ENCODE measurements at places on chromosomes 1 and 21.

DNA sequence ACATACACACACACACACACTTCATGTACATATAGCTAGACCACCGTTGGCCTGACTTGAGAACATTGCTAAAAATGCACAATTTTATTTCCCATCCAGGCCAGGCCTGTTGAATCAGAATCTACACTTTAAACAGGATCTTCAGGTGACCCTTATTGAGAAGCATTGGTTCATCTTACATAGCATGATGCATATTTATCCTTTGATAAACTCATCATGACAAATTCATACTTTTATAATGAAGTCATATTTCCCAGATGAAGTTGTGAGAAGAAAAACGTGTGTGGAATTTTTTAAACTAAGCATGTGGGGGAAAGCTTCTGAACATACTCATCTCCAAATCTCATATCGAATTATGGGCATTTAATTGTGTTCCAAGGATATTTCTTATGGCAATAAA lies 877.7 kb downstream of the MRPL39 start:
- DNase-seq: no peak

- DNase-seq: no peak
Observed at GRCh38 chr21:24852610-24853195, 754.6 kb downstream of the MRPL39 start.

- no peak for DNase-seq
Observed at GRCh38 chr1:234771642-234772344, 161.8 kb upstream of the IRF2BP2 start.

DNA sequence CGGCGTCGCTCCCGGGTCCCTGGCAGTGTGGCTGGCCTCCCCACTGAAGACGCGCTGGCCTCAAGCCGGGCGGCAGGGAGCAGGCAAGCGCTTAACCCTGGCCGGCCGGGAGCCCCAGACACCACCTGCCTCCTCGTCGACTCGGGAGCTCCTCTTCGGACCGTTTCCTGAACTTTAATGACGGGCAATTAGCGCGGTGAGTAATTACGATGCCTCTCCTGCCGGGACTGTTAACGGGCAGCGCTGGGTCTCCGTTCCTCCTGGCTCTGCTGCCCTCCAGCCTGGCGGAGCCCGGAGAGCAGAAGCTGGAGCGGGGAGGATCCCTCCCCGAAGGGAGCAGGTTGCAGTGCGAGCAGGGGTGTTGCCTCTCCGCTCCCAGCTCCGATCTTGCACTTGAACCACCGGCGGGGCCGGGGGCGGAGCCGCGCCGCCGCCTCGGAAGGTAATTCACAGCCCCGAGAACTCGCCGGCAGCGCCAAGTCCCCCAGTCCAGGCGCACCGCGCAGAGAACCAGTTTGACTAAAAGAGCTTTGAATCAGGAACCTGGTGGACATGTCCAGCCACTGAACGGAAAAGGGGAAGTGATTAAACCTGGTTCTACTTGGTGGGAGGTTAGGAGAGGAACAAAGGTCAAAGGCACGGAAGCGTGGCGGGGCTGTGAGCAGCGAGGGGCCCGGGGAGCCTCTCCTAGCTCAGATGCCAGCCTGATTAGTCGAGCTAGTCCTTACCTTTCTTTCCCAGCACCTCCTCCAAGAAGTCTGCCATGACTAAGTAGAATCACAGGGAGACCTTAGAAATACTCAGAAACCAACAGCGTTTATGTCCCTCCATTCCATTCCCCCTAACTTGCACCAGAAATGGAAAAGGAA lies 18.3 kb upstream of the PLEKHA6 start:
- peak; percentile 36 for DNase-seq

DNA sequence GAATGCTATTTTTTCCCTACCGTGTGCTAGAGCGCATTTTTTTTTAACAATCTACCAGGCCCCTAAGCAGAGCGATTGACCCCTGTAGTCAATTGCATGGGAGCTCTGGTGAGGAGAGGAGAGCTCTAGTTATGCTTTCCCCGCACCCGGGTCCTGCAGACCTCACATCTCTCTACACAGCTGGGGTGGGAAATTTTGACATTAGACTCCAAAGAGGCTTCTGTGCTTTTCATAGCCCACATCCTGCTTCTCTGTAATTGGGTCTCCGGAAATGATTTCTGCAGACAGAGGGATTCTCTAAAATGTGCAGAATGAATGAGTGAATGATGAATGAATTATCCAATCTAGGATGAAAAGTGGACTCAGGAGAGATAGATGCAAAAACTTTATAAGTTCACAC lies 41.5 kb upstream of the DUSP10 start:
- no peak for DNase-seq

- DNase-seq: peak; percentile 94
Observed at GRCh38 chr21:42009831-42010506, at the start of gene ZBTB21. ZBTB21 (minus strand) TSS chr21:42010360; CDS start chr21:41994095, 16,265 bp downstream.

DNA sequence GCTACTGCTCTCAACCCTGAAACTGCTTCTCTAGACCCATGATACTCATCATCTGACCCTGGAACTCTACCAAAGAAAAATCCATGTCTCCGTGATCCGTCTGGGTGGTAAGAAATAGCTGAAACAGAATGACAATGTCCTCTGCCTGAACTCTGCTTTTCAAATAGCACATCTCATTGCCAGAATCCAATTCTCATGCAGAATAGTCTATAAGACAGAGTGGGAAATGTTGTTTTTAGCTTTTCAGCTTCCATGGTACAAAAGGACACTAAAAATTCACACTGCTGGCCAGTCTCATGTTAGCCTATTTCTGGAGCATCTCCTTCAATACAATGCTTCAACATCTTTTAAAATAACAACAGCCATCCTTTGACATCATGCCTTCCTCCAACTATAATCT lies 1355.8 kb upstream of the PRMT6 start:
- no peak for DNase-seq

GRCh38 chr1:53025769-53026112 lies 36.3 kb upstream of the PODN start:
- no peak for DNase-seq

Data from stimulated activated CD4-positive, alpha-beta T cell treated with anti-CD3 and anti-CD28 coated beads, Interleukin-12 subunit alpha, Interleukin-12 subunit beta, amount 100 ng/mL, for 48 hours (primary cell).